ENCODE measurements at places on chromosomes 11 and 22. TPM values are rescaled to one million over a fixed set of nuclear protein-coding genes. Genes with fewer than 3 reads are reported as not detected.

Gene KCTD14
- 5.3 TPM for total RNA-seq

Gene MUC5B
- 0.29 TPM for total RNA-seq

Gene APOA1
- total RNA-seq: 1.7 TPM

DNA sequence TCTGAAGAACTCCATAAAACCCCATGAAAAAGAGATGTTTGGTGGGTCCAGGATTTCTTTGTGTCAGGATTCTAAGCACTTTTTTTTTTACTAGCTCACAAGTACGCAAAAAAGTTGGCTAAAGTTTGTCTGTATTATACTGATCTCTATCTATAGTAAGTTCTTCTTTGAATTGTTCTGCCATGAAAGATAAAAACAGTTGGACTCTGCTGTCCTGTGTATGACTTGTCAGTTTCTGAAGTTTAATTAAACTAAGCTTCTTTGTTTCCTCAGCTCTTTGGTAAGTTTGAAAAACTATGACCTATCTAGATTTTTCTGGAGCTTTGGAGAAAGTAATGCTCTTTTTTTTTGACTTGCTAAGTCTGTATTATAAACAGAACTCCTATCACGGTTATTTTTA is 812.2 kb upstream of the LUZP2 start:
- DNase-seq: no peak

- DNase-seq: no peak
Observed at GRCh38 chr11:48006301-48006992, 26.1 kb downstream of the PTPRJ start.

DNA sequence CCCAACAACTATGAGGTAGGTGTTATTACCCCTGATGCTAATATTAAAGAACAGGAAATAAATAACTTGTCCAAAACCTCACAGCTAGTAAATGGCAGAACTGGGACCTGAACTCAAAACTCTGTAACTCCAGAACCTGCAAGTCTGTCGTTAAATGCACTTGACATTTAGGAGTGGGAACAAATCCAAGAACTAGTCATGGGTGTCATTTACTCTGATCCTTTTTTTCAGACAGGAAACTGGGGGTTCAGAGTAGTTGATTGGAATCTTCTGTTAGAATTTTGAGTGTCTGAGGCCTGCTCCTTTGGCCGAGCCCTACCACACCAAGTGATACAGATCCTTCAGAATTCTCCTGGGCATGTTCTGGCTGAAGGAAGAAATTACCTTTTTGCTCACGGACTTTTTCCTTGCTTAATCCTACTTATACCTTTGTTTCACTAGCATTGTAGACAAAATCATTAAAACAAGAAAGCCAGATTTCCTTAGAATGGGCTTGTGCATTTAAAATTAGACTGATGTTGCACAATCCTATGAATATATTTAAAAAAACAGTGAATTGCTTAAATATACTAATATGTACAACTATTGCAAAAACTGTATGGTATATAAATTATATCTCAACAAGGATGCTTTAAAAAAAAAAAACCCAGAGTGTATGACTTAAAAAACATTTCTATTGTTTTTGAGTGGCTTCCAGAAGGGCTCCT is 1.4 kb upstream of the YAP1 start:
- DNase-seq: no peak

DNA sequence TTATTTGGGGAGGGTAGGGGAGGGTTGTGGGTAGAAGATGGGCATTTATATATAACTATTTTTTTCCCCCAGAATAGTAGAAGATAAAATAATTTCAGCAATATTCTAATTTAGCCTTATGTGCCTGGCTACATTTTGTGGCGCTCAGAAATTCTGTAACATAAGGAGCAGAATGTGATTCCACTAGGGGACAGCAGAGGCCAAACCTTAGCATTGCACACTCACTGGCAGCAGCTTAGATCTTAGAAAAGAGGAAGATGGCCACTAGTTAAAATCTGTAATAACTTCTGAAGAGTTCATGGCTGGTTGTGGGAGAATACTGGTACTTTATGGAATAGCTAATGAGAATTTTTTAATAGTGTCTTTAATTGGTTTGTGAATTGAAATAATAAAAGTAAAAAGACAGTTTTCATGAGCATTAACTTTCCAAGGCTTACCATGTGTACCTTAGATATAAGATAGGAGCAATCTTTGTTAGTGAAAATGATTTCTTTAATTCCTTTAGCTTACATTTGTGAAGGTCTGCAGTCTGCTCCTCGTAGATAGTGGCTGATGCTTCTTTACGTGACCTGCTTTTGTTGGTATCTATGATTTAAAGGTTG is 33.1 kb downstream of the DDX10 start:
- peak; percentile 56 for DNase-seq

DNA sequence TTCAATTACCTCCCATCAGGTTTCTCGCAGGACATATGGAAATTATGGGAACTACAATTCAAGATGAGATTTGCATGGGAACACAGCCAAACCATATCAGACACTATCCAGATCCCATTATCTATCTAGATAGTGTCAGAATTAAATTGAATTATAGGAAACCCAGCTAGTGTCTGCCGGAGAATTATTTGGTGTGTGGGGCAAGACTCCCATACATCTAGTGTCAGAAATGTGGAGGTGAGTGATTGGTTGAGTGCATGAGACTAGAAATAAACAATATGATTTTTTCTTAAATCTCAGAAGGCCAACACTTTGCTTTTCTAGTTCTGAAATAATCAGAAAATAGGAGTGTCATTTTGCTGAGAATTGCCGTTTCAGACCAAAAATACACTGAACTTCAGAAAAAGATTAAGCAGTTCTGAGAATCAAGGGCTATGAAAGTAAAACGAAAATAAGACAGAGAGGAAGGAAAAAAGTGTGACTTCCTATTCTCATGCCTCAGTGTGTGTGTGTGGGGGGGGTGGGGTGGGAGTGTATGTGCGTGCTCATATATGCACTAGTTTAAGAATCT is 21.3 kb downstream of the CASP12 start:
- DNase-seq: no peak

- DNase-seq: no peak
Observed at GRCh38 chr11:44536788-44537516, 28.5 kb upstream of the CD82 start.

DNA sequence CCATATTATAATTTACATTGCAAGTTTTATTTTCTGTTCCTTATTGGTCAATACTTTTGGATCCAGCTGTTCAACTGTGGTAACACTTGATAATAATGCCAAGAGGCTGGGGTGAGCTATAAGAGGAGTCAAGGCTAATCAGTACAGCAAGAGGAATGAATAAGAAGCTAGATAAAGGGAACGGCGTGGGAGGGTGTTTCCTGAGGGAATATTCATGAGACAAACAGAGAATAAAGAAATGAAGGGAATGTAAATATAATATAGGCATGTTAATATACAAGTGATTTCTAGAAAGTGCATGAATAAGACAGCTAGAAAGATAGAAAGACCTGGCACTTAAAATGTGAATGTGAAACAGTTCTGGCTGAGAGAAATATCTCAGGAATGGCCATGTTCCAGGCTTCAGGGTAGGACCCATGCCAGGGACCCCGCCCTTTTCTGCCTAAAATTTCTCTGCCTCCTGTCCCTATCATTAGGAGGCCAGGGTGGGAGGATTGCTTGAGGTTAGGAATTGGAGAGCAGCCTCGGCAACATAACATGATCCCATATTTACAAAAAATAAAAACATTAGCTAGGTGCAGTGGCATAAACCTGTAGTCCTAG is 3.9 kb downstream of the OR51B4 start:
- no peak for DNase-seq

GRCh38 chr11:128342511-128343134 is 244.7 kb downstream of the ETS1 start:
- DNase-seq: no peak

DNA sequence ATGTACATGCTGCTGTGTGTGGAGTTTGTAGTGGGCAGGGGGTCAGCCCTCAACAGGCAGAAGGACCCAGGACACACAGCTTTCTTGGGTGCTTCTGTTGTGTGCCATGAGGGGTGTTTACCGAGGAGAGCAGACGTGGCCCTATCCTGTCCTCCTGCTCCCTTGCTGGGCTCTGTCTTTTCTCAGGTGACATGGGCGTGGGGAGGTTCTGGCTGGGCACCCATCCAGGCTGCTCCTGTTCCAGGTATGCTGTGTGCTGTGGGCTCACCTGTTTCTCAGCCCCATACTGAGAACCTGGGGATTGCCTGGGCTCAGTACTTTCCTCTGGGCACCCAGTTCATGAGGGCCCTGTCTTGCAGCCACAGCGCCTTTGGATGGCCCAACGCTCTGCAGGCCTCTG is 23.3 kb downstream of the MICALL1 start:
- DNase-seq: no peak

DNA sequence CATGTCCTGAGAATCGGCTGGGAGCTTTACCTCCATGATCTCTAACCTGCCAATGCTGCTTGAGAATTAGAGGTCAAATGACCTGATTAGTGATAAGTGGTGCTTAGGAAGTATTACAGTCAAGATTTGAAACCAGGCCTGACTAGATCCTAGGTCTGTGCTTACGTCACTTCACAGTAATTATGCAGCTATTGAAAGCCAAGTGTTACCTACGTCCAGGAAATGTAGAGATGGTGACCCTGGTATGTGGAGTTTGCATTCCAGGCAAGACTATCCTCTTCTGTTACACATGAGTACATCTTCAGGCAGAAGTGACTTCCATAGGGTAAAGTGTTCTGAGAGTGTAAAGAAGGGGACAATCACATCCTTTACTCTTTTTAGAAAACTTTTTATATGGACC is 530.4 kb upstream of the TENM4 start:
- no peak for DNase-seq

- no peak for DNase-seq
Observed at GRCh38 chr22:33515795-33516194, 404.5 kb downstream of the LARGE1 start.

DNA sequence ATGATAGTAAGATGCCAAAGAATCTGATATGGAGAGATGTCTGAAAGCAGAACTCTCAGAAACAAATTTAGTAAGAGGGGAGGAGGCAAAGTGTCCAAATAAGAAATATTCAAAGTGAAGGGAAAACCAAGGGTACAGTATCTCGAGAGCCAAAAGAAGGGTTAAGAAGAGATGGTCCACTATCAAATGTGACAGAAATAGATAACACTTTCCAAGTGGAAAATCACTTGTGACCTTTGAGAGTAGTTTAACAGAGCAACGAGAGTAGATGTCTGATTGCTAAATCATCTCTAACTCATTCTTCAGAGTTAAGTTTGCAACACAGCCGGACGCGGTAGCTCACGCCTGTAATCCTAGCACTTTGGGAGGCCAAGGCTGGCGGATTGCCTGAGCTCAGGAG is 4.3 kb upstream of the BUD13 start:
- DNase-seq: no peak

DNA sequence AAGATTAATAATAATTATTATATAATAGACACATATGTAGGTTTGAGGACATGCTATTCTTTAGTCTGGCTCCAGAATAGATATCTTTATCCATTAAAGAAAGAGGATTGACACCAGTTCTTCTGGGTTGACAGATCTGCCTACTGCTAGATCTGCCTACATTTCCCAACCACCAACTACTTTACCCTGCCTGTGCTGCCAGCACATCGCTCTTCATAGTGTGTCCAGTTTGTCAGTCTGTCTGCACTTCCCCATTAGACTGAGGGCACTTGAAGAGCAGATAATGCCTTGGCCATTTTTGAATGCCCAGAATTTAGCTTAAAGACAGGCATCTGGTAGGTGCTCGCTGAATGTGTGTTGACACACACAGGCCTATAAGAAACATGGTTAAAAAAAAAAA is 910.1 kb upstream of the FAT3 start:
- DNase-seq: no peak

DNA sequence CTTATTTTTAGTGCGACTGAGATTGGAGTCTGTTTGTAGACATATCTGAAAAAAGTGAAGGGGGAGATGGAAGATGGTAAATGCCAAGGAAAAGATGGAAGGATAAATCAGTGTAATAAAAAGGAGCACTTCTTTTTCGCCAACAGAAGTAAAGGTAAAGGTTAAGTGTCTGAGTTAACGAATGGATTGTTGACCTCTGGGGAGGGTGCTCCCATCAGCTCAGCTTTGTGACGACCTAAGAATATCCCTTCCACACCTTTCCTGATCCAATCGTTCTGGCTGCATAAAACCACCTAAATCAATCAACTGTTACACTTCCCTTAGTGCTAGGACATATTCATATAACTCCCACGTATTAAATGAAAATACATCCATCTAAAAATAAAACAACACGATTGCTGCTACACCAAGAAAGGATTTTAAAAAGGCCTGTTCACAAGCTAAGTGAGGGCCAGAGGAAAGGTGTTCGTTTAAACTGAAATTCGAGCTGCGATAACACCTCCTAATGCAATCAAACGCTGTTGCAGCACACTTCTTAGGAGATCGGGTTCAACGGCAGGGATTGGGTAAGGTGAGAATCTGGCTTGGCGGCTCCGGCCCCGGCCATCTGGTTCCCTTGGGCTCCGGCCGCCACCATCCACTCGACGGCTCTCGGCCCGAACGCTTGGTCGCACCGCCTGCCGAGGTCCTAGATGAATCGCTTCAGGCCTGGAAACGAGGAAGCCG is 658 bp downstream of the C11orf71 start:
- DNase-seq: no peak

DNA sequence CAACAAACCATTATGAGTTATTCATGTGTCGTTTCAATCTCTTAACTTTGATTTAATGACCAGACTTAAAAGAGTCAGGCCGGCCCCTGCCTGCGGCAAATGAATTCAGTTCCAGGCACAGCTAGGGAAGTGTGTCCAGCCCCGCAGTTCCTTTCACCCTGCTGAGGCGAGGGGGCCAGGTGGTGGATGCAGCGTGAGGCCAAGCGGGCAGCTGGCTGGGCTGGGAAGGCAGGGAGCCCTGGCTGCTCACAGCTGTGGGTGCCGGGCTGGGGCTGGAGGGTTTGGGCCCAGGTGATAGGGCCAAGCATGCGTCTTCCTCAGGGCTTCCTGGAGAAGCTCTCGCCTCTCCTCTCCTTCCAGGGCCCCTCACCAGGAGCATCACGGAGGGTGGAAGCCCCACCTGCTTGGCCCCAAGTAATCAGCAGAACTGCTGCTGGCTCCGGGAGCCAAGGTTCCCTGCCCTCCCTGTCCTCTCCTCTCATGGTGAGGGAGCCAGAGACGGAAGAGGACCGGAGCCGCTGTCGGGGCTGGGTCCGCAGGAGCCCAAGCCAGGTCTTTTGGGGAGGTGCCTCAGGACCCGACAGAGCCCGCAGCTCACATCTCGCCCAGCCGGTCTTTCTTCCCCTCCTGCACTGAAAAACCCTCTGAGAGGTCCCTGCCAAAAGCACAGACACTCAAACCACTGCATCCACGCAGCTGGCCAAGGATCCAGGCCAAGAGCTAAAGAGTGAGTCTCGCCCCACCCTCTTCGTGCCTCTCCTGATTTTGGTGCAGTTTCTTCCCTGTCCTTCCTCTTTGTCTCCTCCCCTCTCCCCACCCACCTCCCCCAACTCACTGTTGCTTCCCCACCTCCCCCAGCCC is 97.0 kb downstream of the ST3GAL4 start:
- DNase-seq: no peak

- DNase-seq: no peak
Observed at GRCh38 chr22:37763652-37764051, 44.1 kb upstream of the GCAT start.

- DNase-seq: no peak
Observed at GRCh38 chr22:29742326-29742725, 22.5 kb downstream of the CABP7 start.

DNA sequence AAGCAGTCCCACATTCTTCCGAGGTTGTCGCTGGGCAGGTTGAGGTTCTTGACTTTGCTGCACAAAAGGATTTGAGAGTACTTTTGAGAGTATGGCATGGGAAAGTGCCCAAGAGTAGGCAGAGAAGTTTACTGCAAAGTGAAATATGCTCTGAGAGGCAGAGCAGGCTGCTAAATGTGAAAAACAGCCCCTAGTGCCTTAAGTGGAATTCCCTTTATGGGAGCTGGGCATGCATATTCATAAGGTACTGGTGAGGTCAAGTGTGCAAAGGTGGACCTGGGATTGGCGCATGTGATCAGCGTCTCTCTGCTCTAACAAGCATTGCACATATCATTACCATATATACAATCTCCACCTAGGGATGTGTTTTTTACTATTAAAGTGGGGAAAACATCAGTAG is 12.0 kb upstream of the APOL4 start:
- DNase-seq: no peak

Measured in lower leg skin (tissue), 4 donors.